ENCODE measurements at places on chromosomes 7 and 10.

DNA sequence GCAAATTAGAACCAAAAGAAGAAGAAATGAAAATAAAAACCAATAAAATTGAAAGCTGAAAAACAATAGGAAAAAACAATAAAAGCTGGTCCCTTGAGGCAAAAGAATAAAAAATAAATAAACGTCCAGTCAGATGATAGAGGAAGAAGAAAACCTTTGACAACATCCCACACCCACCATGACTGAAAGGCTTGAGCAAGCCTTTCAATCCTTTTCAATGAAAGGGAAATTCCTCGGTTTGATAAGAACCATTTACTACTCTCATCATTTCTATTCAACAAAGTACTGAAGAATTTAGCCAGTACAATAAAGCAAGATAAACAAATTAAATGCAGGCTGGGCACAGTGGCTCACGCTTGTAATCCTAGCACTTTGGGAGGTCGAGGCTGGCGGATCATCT, 3.8 kb downstream of the SLC25A40 start:
- DNase-seq = no peak

DNA sequence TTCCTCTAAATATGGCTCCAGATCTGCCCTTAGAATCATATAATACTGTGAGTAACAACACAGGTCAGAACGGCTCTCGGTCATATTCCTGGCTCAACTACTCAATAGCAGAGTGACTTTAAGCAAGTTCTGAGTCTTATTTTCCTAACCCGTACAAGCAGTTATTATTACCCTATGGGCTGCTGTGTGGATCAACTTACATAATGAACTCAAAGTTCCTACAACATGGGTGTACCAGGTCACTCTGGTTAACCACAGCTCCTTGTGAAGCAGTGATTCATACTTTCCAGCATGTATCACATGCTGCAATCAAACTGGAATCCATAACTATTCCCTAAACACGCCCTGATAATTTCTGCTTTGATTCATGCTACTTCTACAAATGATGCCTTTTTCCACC, 107.3 kb downstream of the LRRN3 start:
- no peak for DNase-seq

DNA sequence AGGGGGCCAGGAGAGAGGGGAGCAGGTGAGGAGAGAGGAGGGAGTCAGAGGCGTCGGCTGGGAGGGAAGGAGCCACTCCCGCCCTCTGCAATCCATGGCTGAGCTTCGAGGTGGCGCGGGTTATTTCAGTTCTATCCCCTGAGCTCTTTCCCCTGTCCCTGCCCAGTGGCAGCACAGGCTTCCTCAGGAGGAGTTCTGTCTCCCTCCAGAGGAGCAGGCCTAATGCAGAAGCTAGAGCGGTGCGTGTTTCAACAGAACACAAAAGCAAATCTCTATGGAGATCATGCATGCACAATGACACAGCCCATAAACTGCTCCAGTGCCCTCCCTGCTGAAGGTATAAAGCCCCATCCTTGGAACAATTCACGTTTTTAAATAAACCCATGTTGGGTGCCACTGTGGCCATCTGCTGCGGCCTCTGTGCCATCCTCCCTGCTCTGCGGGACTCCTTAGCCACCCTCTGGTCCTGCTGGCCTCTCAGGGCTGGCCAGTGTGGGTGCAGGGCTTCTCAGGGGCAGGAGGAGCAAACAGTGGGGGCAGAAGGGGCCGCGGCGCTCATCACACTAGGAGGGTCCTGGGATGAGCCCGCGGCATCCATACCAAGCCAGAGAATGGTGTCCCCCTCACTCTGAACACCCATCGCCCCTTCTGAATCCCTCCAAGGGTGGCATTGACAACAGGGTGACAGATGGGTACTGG, 192.6 kb upstream of the LYZL2 start:
- DNase-seq = no peak

GRCh38 chr7:82676777-82677463, 233.3 kb upstream of the CACNA2D1 start:
- no peak for DNase-seq

DNA sequence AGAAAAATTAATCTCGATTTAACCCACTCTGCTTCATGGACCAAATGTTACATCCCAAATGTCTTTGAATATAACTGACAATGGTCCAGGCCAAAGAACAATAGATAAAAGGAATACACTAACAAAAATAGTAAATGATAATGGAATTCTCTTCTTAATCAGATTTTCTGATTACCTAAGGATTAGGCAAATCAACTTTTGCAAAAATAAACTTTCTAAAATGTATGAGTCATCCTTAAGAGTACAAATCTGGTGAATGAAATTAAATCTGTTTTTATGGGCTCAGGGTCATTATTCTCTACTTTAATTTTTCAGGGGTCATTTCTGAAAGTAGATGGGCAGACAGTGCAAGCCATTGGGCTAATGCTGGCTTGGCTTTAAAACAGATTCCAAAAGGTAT, 102.1 kb upstream of the FAM13C start:
- DNase-seq = no peak

GRCh38 chr10:70678757-70679489, 6.6 kb downstream of the ADAMTS14 start:
- DNase-seq = no peak

GRCh38 chr10:64102916-64103315, 581.7 kb downstream of the REEP3 start:
- DNase-seq = no peak

DNA sequence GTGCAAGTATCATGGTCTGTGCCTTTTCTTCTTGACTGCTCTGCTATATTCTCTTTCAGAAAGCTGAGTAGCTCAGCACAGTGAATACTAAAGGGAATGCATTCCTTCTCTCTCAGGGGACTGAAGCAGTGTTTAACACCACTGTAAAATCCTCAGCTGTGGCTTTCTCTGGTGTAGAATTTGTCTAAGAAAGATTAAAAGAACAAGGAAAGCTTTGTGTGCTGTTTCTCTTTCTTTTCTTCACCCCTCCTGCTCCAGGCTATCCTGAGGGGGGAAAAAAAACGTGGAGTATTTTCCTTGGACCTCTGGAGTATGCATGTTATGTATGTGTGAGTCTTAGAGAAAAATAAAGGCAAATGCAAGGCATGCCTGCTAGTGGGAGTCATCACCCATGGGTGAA, 383.9 kb downstream of the AUTS2 start:
- no peak for DNase-seq

DNA sequence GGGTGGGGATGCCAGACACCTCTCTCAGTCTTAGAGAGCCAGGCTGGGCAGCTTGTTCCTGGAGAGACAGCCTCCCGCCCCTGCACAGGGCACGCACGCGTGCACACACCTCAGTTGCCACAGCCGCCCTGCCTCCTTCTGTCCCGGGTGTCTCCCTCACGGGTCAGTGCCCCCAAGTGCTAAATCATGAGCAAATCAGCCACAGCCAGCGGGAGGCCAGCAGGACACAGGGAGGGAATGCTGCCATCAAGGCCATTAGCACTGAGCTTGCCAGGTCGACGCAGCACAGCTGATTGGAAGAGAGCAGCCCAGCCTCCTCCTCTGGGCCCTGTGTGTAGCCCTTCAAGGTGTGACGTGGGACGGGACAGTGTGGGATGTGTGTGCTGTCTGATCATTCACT, 130.4 kb downstream of the CDH23 start:
- DNase-seq = no peak

GRCh38 chr7:27314111-27314510, 71.5 kb downstream of the EVX1 start:
- no peak for DNase-seq

DNA sequence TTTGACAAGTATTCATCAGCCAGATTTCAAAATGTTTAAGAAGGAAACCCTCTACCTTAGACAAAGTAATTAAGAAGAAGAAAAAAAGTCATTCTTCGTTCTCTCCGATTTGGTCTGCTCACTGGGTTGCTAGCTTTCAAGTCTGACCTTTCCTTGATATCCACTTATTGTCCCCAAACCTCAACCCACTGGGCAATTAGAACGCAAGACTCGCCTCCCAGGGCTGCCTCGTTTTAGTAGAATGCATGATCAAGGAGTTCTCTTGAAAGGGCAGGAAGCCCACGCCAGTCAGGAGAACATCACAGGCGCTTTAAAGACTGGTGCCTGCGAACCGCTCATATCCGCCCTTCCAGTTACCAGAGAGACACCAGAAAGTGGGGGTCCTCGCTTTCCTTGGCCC, 637.7 kb downstream of the PARD3 start:
- no peak for DNase-seq

DNA sequence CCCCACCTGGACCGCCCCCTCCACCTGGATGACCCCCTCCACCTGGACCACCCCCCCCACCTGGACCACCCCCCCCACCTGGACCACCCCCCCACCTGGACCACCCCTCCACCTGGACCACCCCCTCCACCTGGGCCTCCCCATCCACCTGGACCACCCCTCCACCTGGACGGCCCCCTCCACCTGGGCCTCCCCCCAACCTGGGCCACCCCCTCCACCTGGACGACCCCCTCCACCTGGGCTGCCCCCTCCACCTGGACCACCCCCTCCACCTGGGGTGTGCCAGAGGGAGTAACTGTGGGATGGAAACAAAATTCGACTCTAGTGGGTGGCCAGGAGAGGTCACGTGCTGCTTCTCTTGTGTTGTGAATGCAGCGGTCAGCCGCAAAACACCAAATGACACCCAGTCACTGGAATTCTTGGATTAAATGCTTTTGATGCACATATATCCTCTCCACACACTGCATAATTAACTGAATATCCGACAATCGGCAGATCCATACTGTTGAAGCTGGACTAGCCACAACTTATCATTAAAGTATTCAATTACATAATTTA, 316.7 kb downstream of the PTPRN2 start:
- no peak for DNase-seq

DNA sequence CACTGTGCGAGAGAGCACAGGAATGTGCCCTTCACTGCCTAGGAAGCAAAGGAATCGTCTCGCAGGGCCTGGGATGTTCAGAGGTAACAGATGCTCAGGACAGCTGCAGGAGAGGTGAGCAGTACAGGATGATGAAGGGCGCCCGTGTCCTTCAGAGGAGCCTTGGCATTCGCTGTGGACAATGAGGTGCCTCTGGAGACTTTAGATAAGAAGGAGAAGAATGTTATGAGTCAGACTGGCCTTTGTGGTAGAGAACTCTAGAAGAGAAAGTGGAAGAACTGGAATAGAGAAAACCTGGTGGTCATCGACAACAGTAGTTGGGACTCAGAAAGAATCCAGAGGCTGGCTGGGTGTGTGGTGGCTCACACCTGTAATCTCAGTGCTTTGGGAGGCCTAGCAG, 64.4 kb upstream of the LEP start:
- no peak for DNase-seq

DNA sequence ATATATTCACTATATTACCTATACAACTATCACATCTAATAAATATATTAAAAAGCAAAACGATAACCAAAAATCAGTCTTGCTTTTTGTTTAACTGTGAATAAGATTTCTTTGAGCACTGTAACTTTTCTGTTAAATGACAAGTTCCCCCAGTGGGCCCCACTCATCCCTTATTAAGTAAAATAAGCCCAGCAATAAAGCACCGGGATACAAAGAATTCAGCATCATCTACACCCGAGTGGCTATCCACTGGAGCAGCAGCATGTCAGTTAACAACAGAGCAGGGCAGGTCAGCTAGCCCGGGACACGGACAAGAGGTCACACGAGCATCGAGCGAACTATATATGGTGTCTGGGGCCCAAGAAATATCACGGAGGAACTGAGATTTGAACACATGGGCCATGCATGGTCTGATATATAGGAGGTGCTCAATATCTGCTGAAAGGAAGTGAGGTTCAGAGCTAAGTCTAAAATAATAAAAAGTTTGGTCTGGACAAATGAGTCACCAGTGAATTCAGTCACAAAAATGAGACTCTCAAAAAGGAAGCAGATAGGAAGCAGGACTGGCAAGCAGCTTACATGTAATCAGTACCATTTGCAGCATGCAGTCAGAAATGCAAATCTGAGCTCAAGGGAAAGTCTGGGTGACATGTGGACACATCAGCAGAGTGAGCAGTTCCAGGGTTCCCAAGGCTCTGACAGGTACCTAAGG, 4.1 kb downstream of the ERCC6 start:
- no peak for DNase-seq

GRCh38 chr10:71269301-71270288, 49.5 kb upstream of the SLC29A3 start:
- no peak for DNase-seq

DNA sequence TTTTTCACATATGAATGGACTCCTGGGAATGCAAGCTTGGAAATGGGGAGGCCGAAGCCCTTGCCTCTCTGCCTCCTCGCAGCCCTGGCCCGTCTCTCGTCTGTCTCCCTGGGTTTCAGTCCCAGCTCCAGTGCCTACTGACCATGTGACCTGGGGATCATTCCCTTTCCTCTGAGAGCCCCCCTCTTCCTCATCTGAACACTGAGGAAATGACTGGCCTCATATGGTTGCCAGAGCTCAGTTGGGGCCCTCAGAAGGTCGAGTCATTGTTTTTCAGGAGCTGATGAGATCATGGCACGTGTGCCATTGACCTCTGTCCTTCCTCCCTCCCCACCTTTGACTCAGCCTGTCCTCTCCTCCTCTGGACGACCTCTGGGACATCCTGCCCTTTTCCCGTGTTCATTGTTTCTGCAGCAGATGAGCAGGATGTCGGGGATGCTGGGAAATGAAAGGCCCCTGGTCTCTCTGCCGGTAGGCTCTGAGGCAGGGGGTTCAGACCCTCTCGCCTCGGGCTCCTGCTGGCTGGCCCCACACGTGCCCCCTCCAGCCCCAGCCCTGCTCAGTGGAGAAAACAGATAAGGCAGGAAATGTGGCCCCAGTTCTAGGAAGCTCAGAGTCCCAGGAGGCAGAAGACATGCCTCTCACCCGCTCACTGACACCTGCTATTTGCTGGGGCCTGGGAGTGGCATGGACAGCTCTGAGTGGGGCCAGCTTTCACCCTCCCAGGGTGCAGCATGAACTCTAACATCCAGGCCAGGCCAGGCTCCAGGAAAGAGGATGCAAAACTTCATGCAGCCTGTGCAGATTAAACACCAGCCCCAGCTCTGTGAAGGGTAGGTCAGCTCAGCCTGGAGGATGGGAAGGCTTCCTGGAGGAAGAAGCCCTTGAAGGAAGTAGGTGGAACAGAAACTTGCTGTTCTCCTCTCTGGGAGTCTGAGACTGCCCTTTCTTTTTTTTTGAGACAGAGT, 8.3 kb upstream of the PPP1R35 start:
- DNase-seq = no peak

- DNase-seq = no peak
Measured at GRCh38 chr10:60820093-60820754, 41.9 kb downstream of the CDK1 start.

DNA sequence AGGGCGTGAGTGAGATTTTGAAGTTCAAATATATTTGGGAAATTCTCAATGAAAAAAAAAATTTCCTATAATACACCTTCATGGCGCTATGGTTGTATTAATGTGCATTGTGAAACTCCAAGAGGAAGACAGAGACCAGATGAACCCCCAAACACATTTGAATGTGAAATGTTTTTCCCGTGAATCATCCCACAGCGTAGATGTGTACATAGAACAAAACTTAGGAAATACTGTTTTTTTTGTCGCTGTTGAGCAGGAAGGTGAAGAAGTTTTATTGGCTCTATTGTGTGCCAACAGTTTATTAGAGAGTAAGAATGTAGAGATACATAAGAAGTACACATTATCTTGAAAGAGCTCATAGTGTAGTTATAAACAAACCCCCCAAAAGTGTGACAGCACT, 134.0 kb downstream of the KCND2 start:
- DNase-seq = no peak

All from stimulated activated CD4-positive, alpha-beta T cell treated with anti-CD3 and anti-CD28 coated beads, Interleukin-1b, Interleukin-23, amount 100 ng/mL, for 1 hour (primary cell).